HFFc6 (cell line): ENCODE measurements at places on chromosomes 13 and 19.
A peak's percentile ranks its signal among the peaks of the same experiment; 100 is the strongest.

DNA sequence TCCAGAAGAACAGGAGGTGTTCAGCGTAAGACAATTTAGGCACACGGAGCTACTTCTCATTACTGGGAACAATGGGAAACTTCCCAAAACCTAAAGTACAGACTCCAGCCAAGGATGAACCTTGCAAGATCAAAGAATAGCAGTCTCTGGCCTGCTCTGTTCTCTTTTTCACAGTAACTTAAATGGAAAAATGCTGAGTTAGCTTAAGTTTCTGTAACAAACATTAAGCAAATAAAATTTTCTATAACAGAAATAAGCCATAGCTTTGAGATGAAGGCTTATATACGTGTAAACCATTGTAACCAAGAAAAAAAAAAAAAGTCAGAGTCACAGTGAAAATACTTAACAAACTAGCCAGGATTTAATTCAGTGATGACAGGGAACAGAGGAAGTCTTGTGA is 18.2 kb upstream of the ZNF460 start:
- DNase-seq = no peak

- no peak for DNase-seq
Measured at GRCh38 chr13:33270895-33271538, 14.5 kb downstream of the STARD13 start.

DNA sequence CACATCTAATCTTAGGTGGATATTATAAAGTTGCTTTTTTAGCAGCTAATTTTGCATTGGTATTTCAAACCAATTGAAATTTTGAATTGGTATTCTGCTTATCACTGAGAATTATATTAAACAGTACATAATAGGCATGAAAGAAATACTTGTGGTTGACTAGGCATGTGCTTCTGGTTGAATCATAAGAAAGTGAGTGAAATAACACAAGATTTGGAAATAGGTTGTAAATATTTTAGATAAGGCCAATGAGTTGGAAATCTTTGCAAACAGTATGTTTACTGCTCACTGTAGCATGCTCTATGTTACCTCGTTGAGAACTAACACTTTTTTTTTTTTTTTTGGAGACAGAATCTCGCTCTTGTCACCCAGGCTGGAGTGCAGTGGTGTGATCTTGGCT is 66.8 kb upstream of the RFC3 start:
- peak; percentile 55 for DNase-seq

DNA sequence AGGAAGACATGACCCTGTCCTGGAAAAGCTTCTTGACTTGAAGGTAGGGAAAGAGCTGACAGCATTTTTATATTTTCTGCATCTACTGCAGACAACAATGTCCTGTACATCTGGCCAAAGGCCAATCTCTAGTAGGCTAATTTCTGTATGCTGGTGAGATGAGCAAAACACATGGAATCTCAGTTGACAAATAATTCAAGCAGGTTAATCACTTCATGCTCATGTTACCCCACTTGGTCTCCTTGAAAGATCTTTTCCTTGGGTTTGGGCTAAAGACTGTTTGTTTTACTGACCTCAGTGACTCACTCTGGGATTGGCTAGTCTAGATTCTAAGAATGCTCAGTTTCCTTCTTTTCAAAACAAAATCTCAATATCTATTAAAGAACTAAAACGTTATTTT is 298.8 kb downstream of the LMO7 start:
- peak; percentile 28 for DNase-seq

DNA sequence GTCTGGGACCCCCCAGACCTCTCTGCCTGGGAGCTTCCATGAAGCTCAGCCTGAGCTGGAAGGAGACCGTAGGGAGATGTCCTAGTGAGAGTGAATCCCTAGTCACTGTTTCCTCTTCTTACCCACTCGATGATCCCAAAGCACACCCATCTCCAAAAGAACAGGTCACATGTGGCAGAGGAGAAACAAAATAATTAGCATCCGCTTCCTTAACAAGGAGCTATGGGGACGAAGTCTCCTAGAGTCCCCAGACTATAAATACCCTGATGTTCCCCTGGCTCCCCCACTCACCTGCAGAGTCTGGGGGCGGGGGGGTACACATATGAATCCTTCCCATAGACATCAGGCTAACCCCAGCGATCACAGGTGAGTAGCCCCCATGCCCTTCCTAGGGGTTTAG is at the start of gene OR1I1:
TSS of gene OR1I1 (plus strand) at position 301 of the 400 bp plus-strand sequence. CDS start 4,855 bp downstream, outside the sequence.
- no peak for DNase-seq

GRCh38 chr13:81990652-81991051 is 1649.7 kb upstream of the SPRY2 start:
- DNase-seq = no peak

GRCh38 chr13:113474179-113474578 is 16.3 kb downstream of the DCUN1D2 start:
- DNase-seq = no peak

- no peak for DNase-seq
Measured at GRCh38 chr19:15595069-15595468, 19.9 kb upstream of the CYP4F8 start.

GRCh38 chr19:5188548-5189317 is 151.9 kb downstream of the PTPRS start:
- no peak for DNase-seq

DNA sequence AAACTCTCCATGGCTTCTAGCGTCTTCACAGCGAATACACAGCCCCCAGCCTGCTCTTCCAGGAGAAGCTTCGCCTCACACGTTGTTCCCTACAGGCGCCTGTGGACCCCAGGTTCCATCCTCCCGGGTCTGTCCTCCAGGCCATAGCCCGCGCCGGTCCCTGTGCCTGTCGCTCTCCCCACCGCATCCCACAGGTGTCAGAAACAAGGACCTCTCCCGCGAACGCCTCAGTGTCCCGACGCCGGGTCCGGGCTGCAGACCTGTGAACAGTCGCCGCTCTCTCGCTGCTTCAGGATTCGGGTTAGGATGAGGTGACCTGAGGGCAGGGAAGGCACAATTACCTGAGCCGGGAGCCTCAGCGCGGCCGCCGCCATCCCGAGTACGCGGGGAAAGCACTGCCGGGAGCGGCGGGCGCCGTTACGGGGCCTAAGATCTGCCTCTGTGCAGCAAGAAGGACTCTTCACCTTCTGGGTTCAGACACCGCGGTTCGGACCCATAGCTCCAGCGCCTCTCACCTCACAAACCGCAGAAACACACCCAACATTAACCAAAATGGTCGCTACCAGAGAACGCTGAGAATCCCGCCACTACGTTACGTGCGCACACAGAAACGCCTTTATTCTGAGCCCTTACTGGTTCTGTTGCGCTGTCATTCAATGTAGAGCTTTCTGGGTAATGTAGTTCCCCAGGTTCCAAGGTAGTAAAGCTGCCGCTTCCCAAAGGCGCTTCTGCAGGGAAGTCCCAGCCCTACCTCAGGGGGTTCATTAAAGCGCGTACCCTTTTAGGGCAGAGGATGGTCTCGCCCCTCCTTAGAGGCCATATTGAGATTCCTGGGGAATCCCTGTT is at the start of gene ZNF418:
TSS of gene ZNF418 (minus strand) at position 583 of the 846 bp plus-strand sequence. CDS start 1,580 bp downstream, outside the sequence.
- DNase-seq = peak; percentile 35

- no peak for DNase-seq
Measured at GRCh38 chr13:80841414-80841813, 500.5 kb upstream of the SPRY2 start.

GRCh38 chr19:47274071-47274890 is at the start of gene INAFM1:
TSS of gene INAFM1 (plus strand) at chr19:47274885. CDS start at chr19:47274920, 35 bp downstream.
- peak; percentile 90 for DNase-seq

GRCh38 chr19:58395220-58395978 is at the start of gene RNF225:
TSS of gene RNF225 (plus strand) at chr19:58395656. CDS start at chr19:58396090, 434 bp downstream.
- no peak for DNase-seq

DNA sequence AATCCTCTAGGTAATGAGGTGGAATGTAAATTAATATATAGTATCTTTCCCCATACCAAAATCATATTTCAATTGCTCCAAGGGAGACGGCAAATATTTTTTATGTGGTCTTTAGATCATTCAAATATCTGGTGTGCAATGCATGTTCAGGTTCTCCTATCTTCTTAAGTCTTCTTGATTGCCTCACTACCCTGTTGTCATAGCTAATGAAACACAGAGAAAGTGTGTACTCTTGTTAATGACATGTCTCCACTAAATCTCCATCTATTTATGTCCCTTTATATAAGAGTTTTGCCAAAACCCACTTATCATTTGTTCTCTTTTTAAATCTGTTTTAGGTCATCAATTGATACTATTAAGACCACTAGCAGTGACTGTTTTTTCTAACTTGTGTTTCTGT is 6.6 kb downstream of the STARD13 start:
- DNase-seq = no peak

- DNase-seq = no peak
Measured at GRCh38 chr19:35519291-35519690, 5.8 kb upstream of the DMKN start.

- no peak for DNase-seq
Measured at GRCh38 chr13:99065235-99066015, 87.6 kb upstream of the DOCK9 start.

DNA sequence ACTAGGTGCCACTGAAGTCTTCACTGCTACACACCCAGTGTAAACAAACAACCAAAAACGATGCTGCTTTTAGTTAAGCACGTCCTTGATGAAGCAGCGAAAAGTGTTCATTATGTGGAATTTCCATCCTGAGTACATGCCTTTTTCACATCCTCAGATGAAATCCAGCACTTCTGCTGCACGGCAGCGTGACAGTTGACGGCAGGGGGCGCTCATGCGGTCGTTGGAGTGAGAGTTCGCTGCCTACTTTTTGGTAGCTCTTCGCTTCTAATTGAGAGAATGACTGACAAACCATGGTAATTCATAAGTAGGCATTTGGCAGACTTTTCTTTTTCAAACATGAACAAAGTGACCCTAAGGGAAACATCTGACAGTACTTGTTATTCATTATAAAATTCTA is 1124.9 kb downstream of the EFNB2 start:
- no peak for DNase-seq

GRCh38 chr19:49155820-49156346 is 687 bp upstream of the HRC start:
- DNase-seq = no peak

DNA sequence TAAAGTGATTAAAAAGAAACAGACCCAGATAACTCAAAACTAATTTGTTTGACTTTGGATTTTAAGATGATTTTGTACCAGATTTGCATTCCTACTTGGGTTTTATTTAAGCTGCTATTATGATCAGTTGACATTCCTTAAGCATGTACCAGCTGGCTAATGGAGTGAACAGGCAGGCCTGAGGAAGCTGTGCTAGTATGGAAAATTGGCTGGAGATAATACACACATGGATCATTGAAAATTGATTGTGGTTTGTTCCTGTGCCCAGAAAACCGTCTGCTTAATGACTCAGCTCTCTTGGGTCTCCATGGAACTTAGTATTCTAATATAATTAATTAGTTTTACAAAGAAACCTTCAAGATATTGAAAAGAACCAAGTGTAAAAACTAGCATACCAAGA is 22.6 kb downstream of the POLR1D start:
- DNase-seq = peak; percentile 53

- peak; percentile 11 for DNase-seq
Measured at GRCh38 chr13:41398494-41399170, 58.7 kb upstream of the RGCC start.

DNA sequence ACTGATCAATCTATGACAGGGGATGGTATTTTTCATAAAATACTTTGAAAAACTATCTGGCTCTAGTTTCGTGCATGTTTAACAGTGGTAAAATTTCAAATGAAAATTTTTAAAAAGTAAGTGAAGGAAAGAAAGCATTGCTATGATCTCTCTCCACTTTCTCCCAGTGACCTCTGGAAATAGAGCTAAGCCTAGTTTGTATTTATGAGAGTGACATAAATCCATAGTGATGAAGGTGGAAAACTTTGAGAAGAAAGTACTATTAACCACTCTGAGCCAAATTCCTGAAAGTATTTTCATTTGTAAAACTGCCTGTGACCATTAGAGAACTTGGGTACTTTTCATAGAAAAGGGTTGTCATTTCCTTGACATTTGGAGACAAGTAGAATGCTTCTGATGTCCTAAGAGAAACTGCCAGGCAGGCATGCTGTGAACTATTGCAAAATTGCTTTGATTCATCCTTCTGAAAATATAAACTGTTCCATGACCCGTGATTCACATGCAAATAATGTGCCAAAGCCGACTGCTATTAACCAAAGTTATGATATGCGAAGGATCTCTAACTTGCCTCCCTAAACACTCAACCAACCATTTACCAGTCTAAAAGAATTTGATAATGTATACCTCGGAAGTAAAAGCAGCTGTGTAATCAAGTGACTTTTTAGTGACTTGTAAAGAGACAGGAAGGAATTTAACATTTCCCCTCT is 133.2 kb downstream of the VWA8 start:
- DNase-seq = peak; percentile 89

GRCh38 chr19:48271531-48272151 is 1.8 kb downstream of the ZNF114 start:
- DNase-seq = peak; percentile 22

DNA sequence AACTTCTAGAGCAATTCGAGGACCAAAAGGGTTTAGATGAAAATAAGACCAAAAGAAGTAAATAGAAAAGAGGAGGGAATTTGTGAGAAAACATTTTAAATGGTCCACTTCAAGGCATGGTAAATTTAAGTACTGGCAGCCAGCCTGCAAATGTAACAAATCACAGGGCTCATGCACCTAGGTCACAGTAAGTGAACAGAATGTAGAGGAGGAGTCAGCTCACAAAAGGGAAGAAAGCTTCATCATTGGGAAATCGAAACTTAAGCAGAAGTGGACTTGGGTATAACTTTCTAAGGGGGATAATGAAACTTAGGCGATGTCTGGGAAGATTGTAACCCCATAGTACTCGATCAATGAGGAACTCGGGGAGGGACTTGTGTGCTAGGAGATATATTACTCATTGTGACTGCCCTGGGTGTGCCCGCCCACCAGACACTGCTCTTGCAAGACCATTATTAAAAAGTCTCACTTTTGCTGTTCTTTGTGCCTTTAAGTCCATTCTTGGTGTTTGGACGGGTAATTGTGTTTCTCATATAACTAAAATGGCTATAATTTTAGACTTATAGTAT is 1053.6 kb upstream of the MIR17HG start:
- DNase-seq = no peak

DNA sequence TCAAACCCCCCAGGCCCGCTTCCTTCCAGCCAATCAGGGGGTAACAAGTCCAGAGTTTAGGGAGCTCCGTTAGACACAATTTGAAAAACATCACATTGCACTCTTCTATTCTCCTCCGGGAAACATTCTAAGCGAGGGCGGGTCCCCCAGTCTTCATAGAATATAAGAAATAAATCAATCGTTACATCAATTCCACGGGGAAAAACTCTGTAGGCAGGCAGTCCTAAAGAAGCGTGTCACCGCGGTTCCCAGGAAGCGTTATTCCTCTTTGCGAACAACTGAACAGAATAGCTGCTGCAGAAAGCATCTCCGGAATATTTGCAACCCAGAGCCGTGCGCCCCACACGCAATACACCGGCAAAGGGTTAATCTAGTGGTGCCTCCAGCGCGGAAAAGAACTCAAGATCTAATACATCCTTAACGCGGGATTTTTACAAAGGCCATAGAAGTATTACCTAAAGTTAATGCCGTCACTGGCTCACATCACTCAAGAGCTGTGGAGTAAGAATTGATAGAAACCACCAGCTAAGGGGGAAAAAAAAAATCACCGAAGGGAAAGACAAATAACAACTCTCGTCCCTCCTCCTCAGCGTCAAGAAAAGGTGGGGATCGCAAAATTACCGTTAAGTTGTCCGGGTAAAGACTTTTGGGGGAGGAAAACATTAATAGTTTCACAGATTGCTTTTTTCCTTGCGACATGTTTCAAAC is 65.1 kb downstream of the KCNRG start:
- peak; percentile 22 for DNase-seq
